Adipocyte (in vitro differentiated cells): ENCODE measurements at places on chromosomes 1 and 21.

- no peak for DNase-seq
These were observed at the start of gene KRTAP13-1 for GRCh38 chr21:30395731-30396130. Gene KRTAP13-1 (plus strand): TSS chr21:30396031. CDS start chr21:30396087, 56 bp downstream.

DNA sequence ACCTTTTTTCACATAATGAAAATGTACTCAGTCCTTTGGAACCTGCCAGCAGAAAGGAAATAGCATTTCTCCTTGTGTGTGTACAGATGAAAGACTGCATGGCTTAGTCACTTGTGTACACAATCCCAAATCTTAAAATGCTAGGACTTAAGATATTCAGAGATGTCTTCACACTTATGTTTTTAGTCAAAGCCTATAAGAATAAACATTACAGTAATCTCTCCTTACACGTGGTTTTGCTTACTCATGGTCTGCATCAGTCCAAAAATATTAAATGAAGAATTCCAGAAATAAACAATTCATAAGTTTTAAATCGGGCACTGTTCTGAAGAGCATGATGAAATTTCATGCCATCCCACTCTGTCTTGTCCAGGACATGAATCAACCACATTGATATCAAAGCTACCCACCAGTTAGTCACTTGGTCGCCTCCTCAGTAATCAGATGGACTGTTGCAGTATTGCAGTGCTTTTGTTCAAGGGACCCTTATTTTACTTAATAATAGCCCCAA, 75.7 kb upstream of the RRP15 start:
- peak; percentile 78 for DNase-seq

GRCh38 chr1:162070825-162071224, 1.3 kb downstream of the NOS1AP start:
- no peak for DNase-seq

DNA sequence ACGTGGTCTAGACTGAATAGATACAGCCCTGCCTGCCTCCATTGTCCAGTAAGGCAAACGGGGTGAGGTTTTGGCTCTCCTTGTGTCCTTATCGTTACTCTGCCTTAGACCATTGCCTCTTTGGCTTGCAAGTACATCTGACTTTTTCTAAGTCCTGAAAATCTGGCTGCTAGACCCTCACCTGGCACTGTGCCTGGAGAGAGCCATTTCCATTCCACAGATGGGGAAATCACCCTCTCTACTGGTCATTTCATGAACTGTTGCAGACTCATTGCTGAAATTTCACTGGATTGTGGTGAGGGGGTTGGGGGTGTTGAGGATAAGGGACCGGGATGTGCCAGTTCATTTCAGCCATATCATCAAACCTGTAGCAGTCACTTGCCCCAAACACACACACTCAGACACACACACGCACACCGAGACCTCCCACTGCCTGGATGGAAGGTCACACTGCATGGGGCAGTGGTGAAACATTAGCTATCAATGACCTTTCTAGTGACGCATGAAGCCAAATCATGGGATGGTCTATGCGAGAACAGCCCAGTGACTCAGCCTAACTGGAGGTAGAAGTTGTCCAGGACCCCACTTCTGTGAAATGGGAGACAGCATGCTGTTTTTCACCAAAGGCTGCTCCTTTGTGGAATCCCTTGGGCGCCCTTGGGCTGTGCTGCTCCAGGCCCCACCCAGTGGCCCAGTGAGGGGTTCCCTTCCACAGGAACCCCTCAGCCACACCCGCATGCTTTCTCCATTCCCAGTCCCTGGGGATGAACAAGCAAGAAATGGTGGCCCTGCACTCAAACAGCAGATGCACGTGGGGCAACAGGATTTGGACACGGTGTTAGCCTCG, 34.9 kb upstream of the VASH2 start:
- peak; percentile 28 for DNase-seq

GRCh38 chr1:221263831-221264767, 384.9 kb downstream of the HLX start:
- peak; percentile 78 for DNase-seq

DNA sequence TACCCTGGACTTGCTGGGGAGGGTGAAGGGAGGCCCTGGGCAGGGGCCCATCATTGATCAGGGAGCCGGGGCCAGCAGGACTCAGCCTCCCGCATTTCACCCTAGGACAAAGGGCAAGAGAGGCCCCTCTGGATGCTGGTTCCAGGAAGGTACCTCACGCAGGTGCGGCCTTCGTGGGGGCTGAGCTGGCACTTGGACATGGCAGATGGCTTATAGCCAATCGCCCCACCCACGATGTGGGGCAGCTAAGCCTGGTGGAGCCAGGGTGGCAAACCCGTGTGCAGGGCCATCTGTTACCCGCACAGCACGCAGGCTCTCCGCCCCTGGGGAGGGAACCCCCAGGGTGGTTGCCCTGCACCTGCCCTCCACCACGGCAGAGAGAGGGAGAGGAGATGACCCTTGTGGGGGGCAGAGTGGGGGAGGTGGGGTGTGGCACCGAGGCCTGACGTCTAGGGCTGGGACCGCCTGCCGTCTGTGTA, 2.5 kb downstream of the TFF3 start:
- DNase-seq, result no peak

DNA sequence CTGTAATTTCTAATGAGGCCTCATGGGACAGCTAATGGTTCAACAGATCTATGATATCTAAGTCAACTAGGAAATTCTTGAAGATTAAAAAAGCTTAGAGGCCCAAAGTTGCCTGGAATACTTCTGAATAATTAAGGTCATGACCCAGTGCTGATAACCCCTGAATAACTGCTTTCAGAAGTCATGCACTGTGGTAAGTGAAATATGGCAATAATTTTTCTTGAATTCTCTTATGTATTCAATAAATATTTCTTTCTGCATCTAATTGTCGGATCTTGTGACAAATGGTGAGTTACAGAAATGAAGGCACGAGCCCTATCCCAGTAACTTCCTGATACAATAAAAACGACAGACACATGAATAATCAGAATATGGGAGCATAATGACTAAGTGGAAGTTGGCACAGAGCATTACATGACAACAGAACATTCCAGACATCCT, 219.3 kb upstream of the GREM2 start:
- peak; percentile 54 for DNase-seq

- DNase-seq, result no peak
These were observed 74.1 kb downstream of the VCAM1 start for GRCh38 chr1:100793659-100794058.

DNA sequence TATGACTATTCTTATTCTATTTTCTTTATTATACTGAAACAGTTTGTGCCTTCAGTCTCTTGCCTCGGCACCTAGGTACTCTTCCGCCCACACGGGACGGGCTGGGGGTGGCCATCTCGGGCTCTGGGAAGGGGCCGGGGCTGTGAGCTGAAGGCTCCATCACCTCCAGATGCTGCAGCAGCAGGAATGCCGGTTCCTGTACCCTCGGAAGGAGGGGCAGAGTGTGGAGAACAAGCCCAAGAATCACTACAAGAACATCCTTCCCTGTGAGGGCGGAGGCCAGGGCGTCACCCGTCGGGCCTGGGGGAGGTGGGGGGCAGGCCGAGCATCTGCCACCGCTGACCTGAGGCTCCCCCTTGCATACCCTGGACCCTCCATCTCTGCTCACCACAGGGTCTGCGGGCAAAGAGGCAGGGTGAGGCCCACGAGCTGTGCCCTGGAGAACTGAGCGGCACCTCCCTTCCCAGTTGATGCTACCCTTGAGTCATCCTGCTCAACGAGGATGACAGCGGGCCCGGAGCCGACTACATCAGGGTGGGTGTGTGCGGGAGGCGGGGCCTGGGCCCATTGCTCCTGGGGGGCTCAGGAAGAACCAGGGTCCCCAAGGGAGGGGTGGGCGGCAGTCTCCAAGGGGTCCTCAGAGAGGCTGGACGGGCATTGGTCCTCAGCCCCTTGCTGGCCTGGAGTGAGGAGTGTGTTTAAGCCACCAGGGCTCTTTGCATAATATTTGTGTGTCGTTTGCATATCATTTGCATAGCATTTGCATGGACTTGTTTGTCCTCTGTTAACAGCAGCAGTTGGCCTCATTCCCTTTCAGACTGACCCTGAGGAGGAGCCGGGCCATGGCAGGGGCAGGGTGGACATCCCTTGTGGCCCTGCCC, 7.5 kb downstream of the RNF223 start:
- DNase-seq, result no peak

GRCh38 chr1:241924080-241924808, 33.3 kb upstream of the BECN2 start:
- no peak for DNase-seq
